Suprapubic skin (tissue), 4 donors: ENCODE measurements at places on chromosomes 4 and X. TPM values are rescaled to one million over a fixed set of nuclear protein-coding genes. Genes with fewer than 3 reads are reported as not detected.

DNA sequence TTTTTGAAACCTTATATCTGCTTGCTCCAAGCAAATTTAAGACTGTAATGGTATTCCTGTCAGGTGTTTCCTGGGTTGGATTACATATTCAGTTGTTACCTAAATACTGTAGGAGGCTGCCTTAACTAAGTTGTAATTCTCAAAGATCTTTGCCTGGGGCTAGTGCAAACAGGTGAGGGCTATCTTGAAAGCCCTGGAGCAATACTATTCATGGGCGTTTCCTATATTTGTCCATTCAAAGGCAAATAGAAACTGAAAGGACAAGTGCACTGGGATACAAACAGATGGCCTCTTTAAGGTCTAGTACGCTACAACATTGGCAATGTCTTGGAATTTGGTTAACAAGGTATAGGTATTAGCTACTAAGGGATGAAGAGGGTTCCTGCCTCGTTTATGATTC is 84.1 kb upstream of the CT45A1 start:
- DNase-seq = no peak

The PAGE5 gene
- total RNA-seq = not detected

- no peak for DNase-seq
These were observed 5.7 kb upstream of the SLC25A6 start for GRCh38 chrX:1397441-1398270.

The AFM gene
- not detected for total RNA-seq

GRCh38 chr4:128709268-128709667 is 100.2 kb upstream of the JADE1 start:
- no peak for DNase-seq

The GUCY1B1 gene
- total RNA-seq = 5.6 TPM

- DNase-seq = no peak
These were observed 199.5 kb downstream of the HHIP start for GRCh38 chr4:144845411-144845810.

GRCh38 chr4:24197955-24198354 is 308.1 kb upstream of the PPARGC1A start:
- no peak for DNase-seq

DNA sequence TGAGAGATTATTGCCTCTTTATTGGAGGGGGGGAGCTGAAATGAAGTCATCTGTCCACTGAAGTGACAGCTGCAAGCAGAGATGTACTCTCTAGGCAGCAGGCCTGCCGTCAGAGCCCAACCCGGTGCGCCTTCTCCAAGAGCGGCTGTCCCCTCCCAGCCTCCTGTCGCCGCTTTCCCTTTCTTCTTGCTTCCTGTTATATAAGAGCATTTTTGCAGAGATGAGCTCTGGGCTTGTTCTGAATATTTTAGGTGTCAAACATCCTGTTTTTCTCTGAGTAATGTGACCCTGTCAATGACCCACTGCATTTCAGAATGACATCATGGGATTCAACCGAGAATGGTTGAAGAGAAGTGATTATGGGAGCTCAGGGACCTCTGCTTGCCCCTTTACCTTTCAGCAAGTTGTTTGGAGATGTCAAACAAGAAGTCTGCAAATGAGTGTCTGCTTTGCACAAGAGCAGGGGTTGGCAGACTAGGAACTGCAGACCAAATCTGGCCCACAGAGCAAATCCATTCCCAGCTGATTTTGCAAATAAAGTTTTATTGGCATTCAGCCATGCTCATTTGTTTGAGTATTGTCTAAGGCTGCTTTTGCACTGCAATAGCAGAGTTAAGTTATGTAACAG is 79.9 kb downstream of the SLC9A6 start:
- DNase-seq = no peak

GRCh38 chr4:173525118-173526011 is 4.7 kb downstream of the HAND2 start:
- no peak for DNase-seq

- DNase-seq = no peak
These were observed 83.1 kb downstream of the GUCY2F start for GRCh38 chrX:109398833-109399232.

GRCh38 chrX:109862433-109862832 is 129.4 kb upstream of the ACSL4 start:
- DNase-seq = no peak

- DNase-seq = no peak
These were observed 266.0 kb downstream of the PAPSS1 start for GRCh38 chr4:107453987-107454386.

DNA sequence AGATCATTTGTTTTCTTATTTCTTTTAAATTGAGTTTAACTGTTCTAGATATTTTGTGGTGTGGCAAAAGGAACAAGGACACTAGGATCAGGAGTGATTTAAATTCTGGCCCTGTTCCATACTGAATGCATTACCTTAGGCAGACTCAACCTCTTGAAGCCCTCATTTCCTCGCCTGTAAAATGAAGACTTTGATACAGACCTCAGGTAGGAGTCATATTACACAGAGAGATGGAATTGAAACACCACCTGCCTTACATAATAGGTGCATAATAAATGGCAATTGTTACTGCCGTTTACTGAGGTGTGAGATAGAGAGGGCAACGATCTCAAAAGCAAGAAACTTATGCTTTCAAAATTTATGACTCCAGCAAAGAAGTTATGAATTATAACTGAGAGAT is 28.2 kb upstream of the RASSF6 start:
- no peak for DNase-seq

The RBMX2 gene
- 15.8 TPM for total RNA-seq

DNA sequence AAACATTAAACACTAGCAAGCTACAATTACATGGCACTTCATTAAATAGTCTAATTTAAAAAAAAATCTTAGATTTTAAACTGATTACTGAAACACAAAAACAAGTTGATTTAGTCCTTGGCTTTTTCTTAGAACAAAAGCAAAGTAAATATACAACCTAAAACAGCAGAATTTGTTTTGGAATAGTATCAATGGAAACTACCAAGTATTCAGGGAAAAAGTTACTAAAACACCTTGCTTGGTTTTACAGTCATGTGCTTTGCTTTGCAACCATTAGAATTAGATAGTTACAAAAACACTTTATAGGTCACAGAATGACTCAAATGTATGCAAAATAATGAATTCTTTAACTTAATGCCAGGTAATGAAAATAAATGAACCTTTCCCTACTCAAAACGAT is 105.3 kb downstream of the CNOT6L start:
- no peak for DNase-seq

The NKX3-2 gene
- not detected for total RNA-seq

DNA sequence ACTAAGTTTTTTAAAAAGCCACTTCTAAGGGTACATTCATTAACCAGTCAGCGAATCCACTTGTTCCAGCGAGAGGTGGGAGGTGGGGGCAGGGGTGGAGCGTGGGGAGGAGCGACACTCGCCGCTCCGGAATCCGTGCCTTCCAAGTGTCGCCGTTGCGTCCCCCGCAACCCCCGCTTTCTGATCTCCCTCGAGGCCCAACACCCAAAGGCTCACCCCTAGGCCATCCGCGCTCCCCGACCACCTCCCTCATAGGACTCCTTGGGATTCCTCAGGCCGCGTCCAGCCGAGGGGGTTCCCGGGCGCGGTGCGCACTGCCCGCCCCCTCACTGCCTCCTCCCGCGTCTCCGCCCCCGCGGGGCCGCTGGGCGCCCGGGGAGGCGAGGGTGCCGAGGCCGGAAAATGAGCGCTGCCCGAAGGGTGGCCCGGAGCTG is 108.1 kb upstream of the STOX2 start:
- DNase-seq = no peak

DNA sequence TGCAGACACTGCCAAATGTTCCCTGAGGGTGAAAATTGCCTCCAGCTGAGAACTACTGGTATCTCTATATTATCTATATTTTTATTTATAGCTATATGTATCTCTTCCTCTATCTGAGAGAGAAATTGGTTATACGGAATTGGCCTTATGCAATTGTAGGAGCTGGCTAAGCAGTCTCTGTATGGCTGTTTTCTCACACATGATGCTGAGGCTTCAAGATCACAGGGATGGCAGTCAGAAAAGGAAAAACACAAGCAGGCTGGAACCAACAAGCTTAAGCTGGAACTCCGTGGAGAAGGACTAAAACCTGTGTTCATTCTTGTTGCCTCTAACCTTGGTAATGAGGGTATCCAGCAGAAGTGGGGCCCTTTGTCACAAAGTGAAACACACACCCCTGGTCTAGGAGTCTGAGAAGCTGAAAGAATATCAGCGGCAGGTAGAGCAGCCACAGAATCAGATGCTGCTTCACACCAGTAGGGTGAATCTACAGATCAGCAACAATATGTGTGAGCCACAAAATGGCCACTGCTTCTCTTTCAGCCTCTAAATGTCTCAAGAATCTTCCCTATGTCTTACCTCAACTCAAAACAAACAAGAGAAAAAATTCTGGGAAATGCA is 166.5 kb upstream of the PPP1R2C start:
- no peak for DNase-seq

GRCh38 chrX:134990801-134991481 is at the start of gene SMIM10:
SMIM10 (plus strand) TSS chrX:134990991; CDS start chrX:134991096, 105 bp downstream.
- peak; percentile 80 for DNase-seq

The MSX1 gene
- 3.3 TPM for total RNA-seq

DNA sequence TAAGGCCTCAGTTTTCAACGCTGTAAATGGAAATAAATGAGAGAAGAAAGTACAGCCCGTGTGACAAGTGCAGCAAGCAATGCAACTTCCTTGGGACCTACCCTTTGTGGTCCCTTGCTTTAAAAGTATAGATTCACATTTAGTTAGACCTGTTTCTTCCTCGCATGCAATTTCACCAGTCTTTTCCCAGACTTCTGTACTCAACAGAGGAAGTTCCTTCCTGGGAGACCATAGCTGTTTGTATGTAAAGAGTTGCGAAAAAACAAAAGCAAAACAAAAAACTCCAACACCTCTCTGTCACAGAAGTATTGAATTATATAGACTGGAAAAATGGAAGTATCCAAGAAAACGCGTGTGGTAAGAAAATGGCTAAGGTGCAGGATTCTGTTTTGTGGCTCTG is 1.1 kb upstream of the IRF2 start:
- no peak for DNase-seq

DNA sequence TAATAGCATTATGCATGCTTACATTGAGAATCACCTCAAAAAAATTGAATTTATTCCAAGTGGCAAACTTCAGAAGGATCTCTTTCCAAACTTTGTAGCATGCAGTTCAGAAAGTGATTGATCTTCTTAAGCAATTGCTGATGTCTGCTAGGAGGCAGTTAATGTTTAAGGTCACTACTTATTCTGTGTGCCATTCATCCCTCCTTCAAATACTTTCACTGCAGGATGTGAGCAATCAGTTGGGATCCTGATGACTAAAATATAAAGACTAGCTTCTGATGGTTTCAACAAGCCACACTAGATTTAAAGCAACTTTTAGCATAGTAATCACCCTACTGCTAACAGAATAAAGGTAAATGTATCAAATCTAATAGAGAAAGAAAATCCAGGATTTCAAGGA is 414.1 kb downstream of the ADGRL3 start:
- DNase-seq = no peak

GRCh38 chrX:21943460-21944135 is 3.1 kb downstream of the SMS start:
- no peak for DNase-seq

DNA sequence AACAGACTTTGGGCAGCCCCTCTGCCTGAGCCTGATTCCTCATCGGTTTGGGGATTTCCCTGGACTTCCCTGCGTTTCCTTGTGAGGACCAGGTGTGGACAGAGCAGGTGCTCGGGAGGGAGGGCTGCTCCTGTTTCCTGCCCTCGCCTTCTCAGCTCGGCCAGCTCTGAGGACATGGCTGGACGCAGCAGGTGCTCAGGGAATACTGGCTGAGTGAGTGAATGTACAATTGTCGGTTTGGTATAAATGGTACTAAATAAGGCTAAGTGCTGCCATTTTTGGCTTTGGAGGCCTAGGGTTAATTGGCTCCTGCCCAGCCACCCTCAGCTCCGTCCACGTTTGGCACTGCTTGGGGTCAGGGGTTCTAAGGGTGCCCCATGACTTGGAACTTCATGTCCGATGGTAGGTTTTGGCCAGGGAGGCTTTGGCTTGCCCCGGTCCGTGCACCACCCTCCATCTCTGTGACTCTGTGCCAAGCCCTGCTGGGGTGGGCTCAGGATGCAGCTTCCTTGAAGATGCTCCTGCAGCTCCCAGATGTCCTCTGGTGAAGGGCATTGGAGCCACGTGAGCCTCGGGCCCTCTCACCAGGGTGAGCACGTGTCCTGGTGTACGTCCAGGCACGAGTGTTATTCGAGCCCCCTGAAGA is 45.0 kb upstream of the NKX1-1 start:
- DNase-seq = peak; percentile 54

- DNase-seq = no peak
These were observed 49.4 kb downstream of the ANXA3 start for GRCh38 chr4:78601013-78601412.

The CPLX1 gene
- not detected for total RNA-seq
